NCI-H524 treated with DMSO at 0.1 percent for 48 hours (cell line): ENCODE measurements at places on chromosomes 11 and 22.

DNA sequence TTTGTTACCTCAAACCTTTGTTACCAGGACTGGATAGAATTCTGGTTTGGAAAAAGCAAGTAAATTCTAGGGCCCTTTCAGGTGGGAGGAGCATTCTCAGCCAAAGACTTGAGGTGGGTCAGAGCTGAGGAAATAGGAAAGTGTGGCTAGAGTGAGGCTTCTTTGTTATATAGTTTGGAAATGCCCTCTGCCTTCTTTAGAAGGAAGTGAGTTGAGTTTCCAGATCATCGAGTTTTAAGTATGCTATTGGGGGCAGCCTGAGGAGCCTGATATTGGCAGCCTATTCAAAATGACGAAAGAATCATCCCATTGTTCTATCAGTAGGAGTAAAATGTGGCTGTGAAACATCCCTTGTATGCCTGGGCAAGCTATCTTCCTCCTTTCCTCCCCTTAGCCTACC, 134.1 kb downstream of the ARHGAP42 start:
- no peak for DNase-seq

DNA sequence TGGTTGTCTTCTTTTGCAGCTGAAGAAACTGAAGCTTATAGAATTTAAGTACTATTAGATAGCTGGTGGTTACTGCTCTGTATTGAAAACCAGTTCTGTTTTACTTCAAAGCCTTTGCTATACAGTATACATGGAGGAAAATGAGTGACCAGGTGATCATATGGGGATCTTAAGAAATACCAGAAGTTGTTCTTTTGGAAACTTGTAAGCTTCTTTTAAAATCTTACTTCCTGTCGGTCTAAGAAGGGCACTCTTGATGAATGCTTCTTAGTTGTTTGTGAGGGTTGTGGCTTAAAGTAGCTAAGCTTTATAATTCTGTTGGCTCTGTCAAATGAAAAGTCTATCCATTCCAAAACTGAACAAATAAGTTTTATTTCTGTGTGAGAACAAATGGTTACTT, 55.2 kb downstream of the PDE3B start:
- DNase-seq: no peak

GRCh38 chr22:27405672-27406388, 395.7 kb downstream of the MN1 start:
- DNase-seq: no peak

GRCh38 chr11:130932086-130932712, 15.9 kb upstream of the SNX19 start:
- DNase-seq: no peak

- no peak for DNase-seq
Observed at GRCh38 chr11:128914216-128915148, 23.3 kb downstream of the KCNJ5 start.

- DNase-seq: no peak
Observed at GRCh38 chr22:37752189-37753087, 55.3 kb upstream of the GCAT start.
